ENCODE measurements at places on chromosomes 1 and 21.
A peak's percentile ranks its signal among the peaks of the same experiment; 100 is the strongest.

GRCh38 chr1:235105051-235106043 is 23.3 kb downstream of the TOMM20 start:
- no peak for DNase-seq

DNA sequence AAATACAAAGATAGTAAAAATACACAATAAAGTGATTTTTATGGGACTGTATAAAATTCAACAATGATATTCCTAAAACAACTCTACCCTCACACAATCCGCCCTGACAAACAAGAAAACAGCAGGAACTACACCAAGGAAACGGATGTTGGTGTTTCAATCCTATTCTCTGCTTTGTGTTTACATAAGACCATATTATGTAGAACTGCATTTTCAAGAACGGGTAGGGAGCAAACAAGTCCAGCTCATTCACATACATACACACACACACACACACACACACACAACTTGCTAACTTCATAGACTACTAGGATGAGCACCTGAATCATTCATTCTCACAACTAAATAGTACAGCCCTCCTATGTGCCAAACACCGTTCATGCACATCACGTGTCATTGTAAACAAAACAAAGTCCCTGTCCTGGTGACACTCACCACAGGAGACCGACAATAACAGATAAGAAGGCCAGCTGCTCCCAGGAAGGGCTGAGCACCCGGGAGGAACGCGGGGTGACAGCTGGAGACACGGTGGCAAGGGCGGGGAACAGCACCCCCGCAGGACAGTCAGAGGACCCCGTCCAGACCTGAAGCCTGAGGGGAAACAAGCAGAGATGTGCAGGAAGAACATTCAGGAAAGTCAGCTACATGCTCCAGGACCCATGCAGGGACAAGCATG is 43.0 kb downstream of the NPHP4 start:
- DNase-seq: no peak

- no peak for DNase-seq
Observed at GRCh38 chr1:240254778-240255291, 163.2 kb downstream of the FMN2 start.

DNA sequence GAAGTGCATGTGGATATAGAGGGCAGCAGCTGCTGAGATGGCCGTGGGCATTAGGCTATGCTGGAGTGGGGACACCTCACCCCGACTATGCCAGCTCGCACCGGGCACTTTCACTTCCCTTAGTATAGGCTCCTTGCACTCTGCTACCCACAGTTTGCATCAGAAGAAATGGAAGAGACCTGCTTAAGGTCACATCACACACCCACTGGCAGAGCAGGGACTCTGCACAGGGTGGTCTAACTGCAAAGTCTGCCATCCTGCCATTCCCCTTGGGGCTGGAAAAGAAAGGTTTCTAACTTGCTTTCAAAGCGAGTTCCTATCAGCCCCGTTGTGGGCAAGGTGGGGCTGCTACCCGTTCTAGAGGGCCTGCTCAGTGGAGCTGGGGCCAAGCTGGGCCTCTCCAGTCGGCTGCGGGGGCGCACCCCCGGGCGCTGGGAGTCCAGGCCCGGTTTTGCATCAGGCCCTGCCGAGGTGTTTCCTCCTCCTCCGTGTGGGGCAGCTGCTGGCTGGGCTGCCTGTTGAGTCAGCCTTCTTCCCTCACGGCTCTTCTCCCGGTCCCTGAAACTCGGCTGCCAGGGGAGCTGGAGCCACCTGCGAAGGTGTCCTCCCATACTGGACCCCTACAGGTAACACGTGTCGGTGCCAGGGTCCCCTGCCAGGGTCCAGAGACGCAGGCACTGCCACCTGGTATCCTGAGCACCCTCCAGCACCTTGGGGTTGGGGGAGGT is at the start of gene SYTL1:
Gene SYTL1, plus strand, starts transcription at position 498 of the 728 bp plus-strand sequence. CDS start 3,313 bp downstream, outside the sequence.
- DNase-seq: peak; percentile 43

- DNase-seq: no peak
Observed at GRCh38 chr1:190940951-190941350, 463.3 kb upstream of the BRINP3 start.

- no peak for DNase-seq
Observed at GRCh38 chr1:153624965-153625611, 2.2 kb downstream of the S100A13 start.

- DNase-seq: no peak
Observed at GRCh38 chr1:64111787-64112186, 91.6 kb upstream of the UBE2U start.

DNA sequence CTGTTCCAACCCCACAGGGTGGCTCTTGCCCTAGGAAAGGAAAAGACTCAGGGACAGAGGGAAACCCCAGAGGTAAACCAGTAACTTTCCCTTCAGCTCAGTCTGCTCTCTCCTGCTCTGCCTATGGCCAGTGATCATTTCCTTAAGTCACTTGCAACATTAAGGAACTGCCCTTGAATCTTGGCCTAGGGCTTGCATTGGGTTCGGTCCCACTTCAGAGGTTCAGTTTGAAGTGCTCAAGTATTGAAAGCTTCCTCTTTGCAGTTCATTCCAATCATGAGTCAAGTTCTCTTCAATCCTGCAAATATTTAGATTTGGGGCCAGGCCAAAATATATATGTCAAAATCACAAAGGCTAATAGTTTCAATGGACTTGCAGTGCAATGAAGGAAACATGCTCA is 97.7 kb upstream of the IRF2BP2 start:
- DNase-seq: no peak

DNA sequence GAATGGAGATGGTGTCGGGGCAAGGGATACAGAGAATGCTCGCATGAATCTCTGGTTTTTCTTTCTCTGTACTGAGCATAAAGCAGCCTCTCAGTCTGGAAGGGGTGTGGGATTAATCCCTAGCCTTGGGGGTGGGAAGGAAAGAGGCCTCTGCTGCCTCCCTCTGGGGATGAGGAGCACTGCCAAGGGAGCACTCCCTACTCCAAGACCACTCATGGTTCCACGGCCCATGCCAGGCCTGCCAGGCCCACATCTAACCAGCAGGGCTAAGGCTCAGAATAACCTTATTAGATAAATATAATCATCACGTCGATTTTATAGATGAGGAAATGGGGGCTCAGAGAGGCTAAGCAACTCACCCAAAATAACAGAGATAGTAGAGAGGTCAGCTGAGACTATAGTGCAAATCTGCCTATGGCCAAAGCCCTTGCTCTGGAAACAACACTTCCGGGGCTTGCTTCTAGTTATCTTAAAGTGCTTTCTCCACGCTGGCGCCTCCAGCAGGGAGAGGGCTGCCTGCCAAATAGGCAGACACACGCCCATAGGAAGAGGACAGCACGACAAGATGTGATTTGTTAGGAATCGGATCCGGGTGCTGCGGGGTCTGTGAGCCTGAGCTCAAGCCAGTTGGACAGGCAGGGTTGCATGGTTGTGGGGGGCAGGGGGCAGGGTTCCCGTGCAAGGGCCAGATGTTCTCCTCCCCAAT is 522 bp downstream of the TEX35 start:
- no peak for DNase-seq

DNA sequence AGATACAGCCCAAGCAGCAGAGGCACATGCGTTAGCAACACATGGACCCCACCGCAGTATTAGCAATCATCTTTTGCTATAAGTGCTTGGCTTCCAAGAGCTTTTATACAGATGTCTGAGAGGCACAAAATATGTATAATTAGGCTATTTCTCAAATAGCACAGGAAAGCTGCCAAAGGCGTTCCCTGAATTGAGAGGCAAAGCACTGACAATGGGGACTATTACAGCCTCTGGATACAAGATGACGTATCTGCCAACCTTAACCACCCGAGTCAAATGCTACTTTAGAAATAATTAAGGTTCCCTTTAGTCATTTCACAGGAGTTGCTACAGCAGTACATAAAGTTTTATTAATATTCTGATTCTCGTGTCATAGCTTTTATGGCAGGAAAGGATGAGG is 6.4 kb downstream of the STMN1 start:
- no peak for DNase-seq

- DNase-seq: no peak
Observed at GRCh38 chr1:15525050-15526020, 1.3 kb upstream of the DNAJC16 start.

DNA sequence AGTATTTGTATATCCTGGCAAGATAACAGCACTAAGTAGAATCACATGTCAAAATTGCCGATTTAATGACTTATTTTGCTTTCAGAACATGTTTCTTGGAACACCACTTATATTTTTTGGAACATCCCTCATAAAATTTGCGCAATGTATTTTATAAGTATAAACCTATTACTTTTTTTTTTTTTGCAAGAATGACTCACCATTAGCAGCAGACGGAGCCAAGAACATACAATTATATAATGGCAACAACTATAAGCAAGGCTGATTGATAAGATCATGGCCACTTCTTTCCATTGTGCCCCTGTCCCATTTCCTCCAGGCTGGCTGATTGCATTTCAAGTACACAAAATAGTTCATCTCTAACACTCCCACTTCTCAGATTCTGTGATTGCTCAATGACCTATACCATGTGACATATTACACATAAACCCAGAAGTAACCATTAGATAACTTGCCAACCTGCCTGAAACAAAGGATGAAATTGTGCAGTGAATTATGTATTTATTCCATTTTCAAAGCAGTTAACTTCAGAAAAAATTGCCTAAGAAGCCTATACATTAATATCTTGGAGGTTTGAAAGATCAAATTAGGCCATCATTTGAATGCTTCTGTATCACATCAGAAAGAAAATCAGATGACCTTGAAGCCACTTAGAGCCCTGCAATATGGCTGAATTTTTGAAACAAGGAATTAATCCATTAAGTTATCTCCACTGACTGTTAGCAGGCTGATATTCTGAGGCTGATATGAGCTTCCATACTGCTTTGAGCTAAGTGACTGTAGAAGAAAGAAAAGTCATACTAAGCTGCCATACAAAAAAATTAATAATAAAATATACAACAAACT is 77.8 kb upstream of the PRMT6 start:
- no peak for DNase-seq

DNA sequence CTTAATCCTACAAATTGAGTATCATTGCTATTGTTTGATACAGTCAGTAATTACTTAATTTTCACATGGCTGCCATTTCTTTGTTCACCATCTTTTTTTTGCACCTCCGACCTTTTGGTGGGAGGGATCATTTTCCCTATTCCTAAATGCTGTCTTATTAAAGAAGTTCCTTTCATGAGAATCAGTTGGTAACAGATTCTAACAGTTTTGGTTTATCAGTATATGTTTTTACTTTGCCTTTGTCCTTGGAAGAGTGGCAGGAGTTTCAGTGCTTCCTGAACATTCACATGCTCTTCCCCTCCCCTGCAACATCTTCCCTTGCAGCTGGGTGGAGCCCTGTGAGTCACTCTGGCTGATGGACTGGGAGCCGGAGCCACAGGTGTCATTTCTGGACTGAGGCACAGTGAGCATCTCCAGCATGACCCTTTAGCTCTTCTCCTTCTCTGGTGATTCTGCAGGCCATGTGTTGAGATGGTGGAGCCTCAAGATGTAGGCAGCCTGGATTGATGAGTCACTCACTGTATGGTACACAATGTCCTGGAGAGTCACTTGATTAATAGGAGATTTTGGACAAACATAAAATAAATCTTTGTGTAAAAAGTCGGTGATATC is 217.7 kb downstream of the URB2 start:
- no peak for DNase-seq

DNA sequence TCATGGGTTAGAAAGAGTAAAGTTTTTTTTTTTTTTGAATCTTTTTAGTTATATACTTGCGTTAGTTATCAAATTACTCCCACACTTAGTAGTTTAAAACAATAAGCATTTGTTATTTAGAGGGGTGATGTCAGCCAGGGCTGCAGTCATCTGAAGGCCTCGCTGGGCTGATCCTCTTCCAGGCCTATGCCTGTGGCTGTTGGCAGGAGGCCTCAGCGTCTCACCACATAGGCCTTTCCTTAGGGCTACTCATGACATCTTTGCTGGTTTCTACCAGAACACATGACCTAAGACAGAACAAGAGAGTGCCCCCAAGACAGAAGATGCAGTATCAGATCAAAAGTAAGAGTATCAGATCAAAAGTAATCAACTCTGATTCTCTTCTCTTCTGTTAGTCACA is 167.4 kb downstream of the HHAT start:
- DNase-seq: peak; percentile 46

DNA sequence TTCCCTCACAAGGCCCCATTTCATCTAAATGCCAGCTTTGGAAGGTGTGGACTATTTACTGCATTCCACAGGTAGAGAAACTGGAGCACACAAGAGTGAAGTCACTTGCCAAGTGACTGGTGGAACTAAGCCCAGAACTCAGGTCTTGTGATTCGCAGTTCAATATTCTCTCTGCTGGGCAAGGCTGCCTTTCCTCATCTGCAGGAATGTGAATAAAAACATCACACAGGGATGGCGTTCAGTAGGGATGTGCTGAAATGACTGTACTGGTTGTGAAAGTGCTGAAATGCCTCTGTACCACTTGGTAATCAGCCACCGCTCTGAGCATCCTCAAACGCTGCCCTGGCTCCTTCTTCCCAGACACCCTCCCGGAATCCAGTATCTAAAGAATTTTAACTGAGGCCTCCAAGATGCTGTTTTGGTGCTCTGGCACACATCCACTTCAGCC is 145.6 kb downstream of the HIVEP3 start:
- DNase-seq: peak; percentile 38

DNA sequence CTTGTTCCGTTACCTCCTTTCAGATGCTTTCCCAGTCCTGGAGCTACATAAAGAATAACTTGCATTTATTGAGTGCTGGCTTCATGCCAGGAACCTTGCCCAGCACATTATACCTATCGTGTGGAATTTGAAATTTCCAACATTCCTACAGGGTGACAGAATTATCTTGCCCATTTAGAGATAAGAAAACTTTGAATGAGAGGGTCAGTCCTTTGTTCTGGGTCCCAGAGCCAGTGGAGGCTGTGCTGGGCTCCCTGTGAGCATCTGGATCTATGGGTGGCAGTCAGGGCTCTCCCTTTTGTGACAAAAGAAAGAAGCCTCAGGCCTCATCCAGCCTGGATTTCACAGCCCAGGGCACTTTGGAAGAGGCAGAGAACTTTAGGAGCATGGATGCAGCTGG is 3.2 kb downstream of the GSTM4 start:
- no peak for DNase-seq

- no peak for DNase-seq
Observed at GRCh38 chr1:1221887-1222574, 8.1 kb upstream of the TNFRSF4 start.

GRCh38 chr1:58583496-58583895 is 6.4 kb upstream of the TACSTD2 start:
- no peak for DNase-seq

- DNase-seq: no peak
Observed at GRCh38 chr1:39926343-39926793, 24.7 kb upstream of the MYCL start.

DNA sequence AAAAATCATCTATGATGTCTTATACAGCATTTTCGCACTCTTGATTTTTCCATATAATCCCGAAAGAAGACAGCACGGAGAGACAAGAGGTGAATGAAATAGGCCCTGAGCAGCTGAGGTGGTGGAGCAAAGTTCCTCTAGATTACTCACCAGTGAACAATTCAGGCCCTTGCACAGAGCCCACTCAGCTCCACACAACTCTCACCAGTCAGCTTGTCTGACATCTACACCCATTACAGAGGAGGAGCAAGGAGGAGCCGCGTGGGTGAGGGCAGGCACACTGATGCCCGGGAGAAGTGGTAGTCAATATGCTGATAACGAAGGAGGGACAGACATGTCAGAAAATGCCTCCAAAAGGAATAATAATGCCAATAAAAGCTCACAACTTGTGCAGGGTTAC is 59.9 kb downstream of the DNM3 start:
- DNase-seq: no peak

All from amniotic stem cell (primary cell).